ENCODE measurements at places on chromosomes 2 and 18. TPM values are rescaled to one million over a fixed set of nuclear protein-coding genes. Genes with fewer than 3 reads are reported as not detected.

The MROH2A gene
- total RNA-seq, result 0.52 TPM

The CPS1 gene
- 4.7 TPM for total RNA-seq

The GALR1 gene
- not detected for total RNA-seq

The TCF23 gene
- total RNA-seq, result not detected
